ENCODE measurements at places on chromosomes 3 and 15.

DNA sequence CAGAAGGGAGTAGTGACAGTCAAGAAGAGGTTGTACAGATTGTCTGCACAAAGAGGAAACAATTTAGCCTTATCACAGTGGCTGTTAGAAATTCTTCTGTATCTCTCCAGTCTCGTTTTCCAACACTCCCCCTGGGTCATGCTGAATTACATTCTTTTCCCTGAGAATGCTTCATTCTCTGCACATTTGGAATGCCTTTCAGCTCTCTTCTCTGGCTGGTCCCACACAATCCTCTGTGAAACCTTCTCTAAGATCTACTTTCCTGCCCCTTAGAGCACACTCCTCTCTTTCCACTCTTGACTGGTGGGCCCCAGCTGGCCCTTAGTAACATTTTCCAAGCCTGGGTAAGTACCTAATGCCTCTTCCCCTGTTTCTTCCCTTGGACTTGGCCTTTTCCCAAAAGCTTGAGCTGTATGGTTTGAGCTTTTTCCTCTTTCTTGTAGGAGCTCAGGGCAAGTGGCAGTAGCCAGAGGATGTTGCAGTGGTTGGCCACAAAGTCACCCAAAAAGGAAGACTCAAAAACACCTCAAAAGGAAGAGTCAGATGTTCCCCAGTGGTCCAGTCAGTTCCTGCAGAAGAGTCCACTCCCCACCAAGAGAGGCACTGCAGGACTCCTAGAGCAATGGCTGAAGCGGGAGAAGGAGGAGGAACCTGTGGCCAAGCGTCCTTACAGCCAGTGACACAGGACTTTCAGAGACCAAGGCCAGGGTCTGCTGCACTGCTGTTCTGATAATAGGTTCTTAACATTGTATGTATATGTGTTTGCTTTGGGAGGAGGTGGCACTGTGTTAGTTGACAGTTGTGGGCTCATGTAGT, 25.7 kb downstream of the HMCES start:
- no peak for DNase-seq

DNA sequence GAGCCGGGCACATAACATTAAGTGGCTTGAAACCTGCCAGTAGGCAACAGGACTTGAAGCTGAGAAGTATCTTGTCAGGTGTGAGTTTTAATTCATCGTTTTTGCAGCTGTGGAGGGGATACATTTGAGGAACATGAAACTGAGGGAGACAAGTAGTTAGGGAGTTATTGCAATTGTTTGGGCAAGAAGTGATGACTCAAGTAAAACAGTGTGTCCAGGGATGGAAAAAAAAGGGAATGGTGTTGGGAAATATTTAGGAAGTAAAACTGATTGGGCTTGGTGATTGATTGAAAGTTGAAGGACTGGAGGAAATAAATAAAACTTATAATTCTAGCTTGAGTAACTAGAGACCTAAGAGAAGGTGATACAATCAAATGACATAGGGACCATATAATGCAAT, 85.5 kb downstream of the NCEH1 start:
- peak; percentile 40 for DNase-seq

GRCh38 chr3:166759736-166760513, 620.2 kb downstream of the ZBBX start:
- DNase-seq: no peak

GRCh38 chr15:83973816-83974215, 261.8 kb upstream of the GOLGA6L4 start:
- DNase-seq: no peak

- no peak for DNase-seq
These were observed 3.8 kb downstream of the TP53BP1 start for GRCh38 chr15:43489191-43489590.

DNA sequence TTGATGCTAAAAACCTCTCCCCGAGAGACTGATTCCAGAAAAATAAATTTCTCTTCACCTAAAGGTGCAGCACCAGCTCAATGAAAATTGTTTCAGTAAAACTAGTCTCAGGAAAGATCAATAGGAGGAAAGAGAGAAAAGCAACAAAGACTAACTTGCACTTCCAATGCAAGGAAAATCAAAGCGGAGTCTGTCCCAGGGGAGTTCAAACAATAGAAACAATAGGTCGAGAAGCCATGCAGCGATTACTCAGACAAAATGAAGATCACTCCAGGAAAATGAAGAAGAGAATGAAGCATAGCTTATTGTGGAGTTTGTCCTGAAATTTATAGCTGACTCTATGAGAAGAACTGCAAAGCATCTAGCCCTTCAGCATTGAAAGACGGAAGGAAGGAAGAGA, 105.1 kb upstream of the FRMD4B start:
- no peak for DNase-seq

- no peak for DNase-seq
These were observed 719.9 kb upstream of the CBLB start for GRCh38 chr3:106588739-106589138.

GRCh38 chr15:40034186-40034946, 4.6 kb downstream of the SRP14 start:
- DNase-seq: no peak

DNA sequence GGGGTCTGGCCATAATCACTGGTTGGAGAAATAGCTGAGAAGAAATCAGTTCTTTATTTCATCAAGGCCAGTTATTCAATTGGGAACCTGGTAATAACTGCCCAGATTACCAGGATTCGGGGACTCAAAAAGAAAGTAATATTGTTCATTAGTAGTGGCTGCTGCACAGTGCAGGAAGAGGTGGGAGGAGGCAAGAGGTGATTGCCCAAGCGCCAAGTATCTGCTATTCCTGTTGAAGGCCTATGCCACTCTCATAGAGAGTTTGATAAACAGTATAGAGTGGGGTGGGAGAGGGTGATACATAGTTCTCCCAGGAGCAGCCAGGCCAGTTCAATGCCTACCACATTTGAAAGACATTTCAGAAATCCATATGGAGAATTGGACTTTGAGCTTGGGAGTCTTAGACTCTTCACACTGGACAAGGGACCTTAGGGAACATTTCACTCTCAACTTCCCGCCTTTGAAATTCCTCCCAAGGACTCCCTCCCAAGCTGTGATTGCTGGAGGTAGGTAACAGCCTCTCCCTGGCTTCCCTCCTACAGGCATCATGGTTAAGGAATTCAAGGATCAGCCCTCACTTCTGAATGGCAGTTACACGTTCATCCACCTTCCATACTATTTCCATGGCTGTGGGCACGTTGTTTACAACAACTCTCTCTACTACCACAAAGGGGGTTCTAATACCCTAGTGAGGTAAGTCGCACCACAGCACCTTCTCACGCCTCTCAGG, 59.8 kb downstream of the GLDN start:
- no peak for DNase-seq
